Nasal cavity respiratory epithelium epithelial cell of viscerocranial mucosa (primary cell): ENCODE measurements at places on chromosomes 4 and X. TPM values are rescaled to one million over a fixed set of nuclear protein-coding genes. Genes with fewer than 3 reads are reported as not detected.

Gene NAA11
- total RNA-seq: not detected in 2 replicates

Gene MAOB
- total RNA-seq: 2.5 TPM in 1 of 2 replicates, not detected in the other

Gene VCX
- total RNA-seq: not detected in 2 replicates

Gene SEPSECS
- 9.2 and 10.0 TPM in 2 replicates for total RNA-seq
